NCI-H69 (cell line): ENCODE measurements at places on chromosomes 11 and 22.
A peak's percentile ranks its signal among the peaks of the same experiment; 100 is the strongest.

GRCh38 chr11:299951-300735 lies 817 bp upstream of the IFITM5 start:
- DNase-seq, result peak; percentile 31

- DNase-seq, result no peak
Measured at GRCh38 chr11:105468154-105468553, 141.7 kb upstream of the GRIA4 start.

- peak; percentile 88 for DNase-seq
Measured at GRCh38 chr11:113504586-113504985, 29.4 kb upstream of the DRD2 start.

- DNase-seq, result peak; percentile 93
Measured at GRCh38 chr11:123654566-123655081, at the start of gene SCN3B. SCN3B (minus strand) TSS chr11:123654624; CDS start chr11:123653801, 823 bp downstream.
